NCI-H748 treated with DMSO at 0.1 percent for 48 hours (cell line): ENCODE measurements at places on chromosomes 16 and 17.

DNA sequence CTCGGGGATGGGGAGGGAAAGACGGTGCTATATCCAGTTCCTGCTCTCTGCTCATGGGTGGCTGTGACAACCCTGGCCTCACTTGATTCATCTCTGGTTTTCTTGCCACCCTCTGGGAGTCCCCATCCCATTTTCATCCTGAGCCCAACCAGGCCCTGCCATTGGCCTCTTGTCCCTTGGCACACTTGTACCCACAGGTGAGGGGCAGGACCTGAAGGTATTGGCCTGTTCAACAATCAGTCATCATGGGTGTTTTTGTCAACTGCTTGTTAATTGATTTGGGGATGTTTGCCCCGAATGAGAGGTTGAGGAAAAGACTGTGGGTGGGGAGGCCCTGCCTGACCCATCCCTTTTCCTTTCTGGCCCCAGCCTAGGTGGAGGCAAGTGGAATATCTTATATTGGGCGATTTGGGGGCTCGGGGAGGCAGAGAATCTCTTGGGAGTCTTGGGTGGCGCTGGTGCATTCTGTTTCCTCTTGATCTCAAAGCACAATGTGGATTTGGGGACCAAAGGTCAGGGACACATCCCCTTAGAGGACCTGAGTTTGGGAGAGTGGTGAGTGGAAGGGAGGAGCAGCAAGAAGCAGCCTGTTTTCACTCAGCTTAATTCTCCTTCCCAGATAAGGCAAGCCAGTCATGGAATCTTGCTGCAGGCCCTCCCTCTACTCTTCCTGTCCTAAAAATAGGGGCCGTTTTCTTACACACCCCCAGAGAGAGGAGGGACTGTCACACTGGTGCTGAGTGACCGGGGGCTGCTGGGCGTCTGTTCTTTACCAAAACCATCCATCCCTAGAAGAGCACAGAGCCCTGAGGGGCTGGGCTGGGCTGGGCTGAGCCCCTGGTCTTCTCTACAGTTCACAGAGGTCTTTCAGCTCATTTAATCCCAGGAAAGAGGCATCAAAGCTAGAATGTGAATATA is 4.8 kb upstream of the LASP1NB start:
- DNase-seq, result no peak

- DNase-seq, result no peak
Observed at GRCh38 chr16:19417640-19418039, at the start of gene TMC5. TSS of gene TMC5 (plus strand) at chr16:19417883. CDS start at chr16:19440039, 22,156 bp downstream.

DNA sequence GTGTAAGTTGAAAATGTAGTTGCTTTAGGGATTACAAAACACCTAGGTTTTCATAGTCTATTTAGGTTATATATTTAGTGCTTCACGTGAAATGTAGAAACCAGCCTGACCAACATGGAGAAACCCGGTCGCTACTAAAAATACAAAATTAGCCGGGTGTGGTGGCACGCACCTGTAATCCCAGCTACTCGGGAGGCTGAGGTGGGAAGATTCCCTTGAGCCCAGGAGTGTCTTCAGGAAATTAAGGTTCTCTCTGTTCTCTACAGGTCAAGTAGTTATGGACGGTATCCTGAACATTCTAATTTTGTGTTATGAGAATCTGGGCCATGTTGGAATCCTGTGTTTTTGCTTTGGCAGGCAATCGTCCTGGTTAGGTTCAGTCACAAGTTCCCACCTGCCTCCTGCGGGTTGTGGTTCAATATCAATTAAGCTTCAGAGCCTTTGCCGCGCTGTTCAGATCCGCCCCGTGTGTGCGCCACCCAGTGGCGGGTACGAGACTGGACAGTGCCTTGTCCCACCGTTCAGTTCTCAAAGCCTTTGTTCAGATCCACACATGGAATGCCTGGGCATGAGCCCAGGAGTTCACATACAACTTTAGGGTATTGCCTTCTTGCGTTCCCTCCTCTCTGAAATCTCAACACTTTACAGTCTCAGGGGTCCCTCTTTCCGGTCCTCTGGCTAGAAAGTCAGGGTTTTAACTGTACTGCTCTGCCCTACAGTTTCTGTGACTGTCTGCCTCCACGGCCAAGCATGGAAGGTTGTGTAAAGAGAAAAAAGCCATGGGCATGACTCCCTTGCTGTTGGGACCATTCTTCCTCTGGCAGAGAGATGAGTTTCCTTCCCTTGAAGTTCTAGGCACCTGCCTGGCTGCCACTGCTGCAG is 41.7 kb downstream of the HEATR6 start:
- peak; percentile 67 for DNase-seq

DNA sequence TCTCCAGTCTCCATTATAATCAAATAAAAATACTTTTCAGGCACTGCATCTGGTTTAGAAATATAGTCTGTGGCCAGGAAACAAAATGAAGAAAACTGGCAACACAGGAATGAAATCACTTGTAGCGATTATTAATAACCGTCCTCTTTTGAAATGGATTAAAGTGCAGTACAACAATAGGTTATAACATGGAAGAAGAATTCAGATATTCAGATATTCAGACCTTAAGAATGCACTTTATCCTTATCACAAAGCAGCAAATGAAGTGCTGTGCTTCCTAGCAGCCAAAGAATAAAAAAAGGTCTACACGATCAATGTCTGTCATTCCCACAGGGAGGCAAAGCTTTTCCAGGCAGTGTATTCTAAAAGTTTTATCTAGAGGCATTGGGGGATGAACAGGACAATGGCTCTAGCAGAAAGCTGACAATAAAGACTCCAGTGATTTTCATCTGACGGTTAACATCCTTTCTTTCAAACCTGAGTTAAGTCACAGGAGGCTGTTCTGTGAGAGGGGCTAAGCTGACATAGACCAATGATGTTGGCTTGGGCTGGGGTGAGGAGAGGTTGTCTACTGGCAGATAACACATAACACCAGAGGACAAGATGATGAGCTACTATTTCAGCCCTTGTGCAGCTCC is 259.2 kb downstream of the SLC39A11 start:
- DNase-seq, result no peak

- peak; percentile 11 for DNase-seq
Observed at GRCh38 chr17:73705594-73705993, 61.3 kb upstream of the SDK2 start.

DNA sequence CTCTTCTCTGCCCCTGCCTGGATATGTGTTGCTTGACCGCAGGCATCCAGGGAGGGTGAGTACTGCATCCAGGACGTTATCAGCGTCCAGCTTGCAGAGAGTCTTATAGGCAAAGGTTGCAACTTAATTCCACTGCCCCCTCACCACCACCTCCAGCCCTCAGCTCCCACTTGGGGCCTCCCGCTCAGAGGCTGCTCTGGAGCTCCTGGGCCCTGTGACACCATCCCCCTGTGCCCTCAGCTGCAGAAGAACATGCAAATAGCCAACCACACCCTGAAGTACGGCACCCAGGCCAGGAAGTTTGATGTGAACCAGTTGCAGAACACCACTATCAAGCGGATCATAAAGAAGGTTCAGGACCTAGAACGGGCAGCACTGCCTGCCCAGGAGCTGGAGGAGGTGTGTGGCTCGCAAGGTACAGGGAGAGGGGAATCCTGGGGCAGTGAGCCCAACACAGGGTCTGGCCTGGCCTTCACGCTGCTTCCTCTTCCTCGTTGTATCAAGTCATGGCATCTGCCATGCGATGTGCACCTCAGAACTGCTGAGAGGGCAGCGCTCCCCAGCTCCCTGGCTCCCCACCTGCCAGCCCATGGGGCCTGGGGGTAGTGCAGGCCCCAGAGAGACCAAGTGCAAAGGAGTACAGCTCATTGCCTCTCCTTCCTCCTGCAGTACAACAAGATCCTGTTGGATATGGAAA is 9.6 kb downstream of the ACE start:
- DNase-seq, result no peak

DNA sequence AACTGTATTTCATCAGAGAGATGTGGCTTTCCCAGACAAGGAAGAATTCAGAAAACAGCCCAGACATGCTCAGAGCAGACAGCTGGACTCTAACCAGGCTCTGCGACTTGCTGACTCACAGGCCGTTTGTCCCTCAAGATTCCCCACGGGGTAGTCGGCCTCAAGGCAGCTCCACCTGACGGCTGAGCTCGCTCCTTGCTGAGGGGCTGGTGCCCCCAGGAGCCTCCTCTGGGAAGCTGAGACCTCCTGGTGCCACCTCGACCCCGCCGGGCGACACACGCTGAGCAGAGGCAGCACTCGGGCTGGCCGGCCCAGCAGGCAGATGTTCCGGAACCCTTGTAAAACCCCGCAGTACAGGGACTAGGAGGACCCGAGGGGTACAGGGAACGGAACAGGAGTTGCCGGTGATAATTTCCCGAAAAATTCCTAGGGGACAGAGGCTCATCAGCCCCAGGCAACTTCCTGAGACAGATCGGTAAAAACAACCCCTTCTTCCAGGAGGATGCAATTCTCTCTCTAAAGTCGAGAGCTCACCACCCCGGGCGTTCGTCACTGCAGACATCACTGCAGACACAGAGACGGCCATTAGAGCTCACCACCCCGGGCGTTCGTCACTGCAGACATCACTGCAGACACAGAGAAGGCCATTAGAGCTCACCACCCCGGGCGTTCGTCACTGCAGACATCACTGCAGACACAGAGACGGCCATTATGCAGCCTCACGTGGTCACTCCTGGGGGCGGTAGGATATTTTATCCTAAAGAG is 19.9 kb downstream of the RPH3AL start:
- no peak for DNase-seq

DNA sequence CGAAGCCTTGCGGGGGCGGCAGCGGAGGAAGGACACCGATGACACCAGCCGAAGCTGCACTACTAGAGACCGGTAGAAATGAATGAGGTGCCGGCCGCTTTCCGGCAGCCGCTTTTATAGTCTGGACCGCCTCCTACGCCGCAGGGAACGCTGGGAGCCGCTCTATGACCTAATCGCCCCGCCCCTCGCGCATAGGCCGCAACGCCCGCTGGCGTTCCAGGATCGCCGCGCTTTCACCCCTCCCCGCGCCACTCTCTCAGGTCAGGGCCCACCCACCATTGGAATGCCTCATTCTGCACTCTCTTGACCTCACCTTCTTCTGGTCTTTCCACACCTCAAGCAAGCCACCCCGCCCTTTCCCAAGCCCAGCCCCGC is at the start of gene DDX5:
TSS of gene DDX5 (minus strand) at position 89 of the 375 bp plus-strand sequence. CDS start 170 bp downstream, outside the sequence.
- peak; percentile 95 for DNase-seq

DNA sequence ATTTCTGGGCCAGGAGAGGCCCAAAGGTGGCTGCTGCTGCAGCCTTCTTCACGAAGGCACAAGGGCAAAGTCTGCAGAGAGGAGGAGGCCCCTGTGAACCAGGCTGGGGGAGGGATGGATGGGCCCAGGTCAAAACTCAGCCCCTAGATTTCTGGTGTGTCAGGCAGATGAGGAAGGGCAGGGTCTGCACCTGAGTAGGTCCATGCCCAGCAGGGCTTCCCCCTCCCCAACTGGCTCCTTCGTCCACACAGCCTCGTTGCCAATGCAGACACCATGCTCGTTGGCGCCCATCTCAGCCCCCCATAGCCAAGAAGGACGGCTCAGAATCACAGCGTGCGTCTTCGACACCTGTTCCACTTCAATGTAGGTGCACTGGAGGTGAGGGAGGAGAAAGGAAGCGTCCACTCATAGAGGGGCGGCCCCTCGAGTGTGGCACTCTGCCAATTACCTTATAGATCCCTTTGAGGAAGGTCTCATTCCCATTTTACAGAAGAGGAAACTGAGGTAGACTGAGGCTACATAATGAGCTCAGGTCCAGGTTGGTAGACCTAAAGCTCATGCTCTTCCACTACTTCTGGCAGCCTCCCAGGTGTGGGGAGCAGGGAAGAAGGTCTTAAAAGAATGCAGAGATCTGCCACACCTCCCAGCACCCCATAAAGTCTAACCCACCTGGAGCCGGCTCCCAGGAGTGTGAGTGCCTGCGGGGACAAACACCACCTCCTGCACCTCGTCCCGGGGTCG is 902 bp downstream of the SCRN2 start:
- DNase-seq, result no peak

- no peak for DNase-seq
Observed at GRCh38 chr17:9760266-9760665, 31.1 kb downstream of the DHRS7C start.

- no peak for DNase-seq
Observed at GRCh38 chr17:32136856-32137255, 5.4 kb upstream of the RHOT1 start.

DNA sequence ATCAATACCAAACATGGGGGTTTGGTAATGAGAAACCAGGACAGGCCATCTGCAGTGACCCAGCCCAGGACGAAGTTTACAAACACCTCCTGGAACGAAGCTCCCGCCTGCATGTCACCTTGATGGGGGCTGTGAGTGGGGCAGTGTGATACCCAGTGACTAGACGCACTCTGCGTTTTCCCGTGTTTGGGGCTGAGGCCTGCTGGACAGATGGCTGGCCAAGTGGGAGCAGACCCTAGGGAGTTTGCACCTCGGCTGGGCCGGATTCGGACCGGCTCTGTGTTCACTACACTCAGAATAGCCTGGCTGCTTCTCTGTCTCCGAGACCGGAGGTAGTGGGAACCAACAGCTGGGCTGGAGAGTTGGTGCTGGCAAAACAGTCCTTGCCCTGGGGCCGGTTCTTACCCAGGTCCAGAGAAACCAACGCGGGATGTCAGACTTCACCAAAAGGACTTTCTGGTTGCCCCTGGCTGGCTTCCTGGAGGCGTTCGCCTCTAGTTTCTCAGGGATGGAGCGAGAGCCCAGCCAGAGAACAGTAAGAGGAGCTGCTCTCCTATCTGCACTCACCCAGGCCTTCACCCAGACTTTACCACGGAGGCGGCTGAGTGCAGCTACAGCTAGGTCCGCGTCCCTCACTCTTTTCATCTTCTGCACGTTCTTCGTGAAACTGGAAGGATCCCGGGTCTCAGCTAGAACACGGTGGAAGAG is 20.4 kb downstream of the CARHSP1 start:
- DNase-seq, result no peak

DNA sequence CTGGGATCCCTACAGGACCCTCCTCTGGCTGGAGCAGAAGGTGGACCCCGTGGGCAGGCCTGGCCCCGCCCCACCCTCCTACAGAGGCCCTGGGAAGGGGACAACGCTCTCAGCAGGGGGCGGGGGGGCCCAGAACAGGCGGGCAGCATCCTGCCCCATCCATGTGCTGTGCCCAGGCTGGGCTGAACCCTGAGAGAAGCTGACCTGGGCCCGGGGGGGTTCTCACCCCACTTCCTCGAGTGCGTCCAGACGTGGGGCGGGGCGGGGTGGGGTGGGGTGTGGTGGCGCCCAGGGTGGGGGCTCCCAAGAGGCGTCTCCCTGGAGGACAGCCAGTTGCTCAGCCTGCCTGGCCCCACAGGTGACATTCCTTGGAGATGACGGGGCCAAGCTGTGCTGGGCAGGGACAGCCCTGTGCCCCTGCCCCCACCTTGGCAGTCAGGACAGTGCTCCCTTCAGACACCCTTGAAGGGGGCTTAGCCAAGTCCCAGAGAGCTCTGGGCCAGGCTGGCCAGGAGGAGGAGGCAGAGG is 390 bp upstream of the UNC13D start:
- no peak for DNase-seq

DNA sequence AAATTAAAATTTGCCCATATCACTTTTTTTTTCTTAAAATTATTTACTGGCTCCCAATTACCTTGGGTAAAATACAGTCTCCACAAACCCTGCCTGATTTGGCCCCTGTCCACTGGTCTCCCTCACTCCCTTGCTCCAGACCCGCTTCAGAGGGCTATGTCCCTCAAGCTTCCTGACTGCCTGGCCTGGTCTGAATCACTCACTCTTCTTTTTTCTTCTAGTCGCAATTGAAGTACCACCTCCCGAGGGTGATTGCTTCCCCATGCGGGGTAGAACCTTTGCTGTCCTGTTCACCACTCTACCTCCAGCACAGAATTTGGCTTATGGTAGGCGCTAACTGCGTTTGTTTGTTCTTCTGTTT is 598 bp upstream of the PGAP3 start:
- no peak for DNase-seq
